Omental fat pad (tissue), 4 donors: ENCODE measurements at places on chromosomes 4 and X.
A peak's percentile ranks its signal among the peaks of the same experiment; 100 is the strongest.

DNA sequence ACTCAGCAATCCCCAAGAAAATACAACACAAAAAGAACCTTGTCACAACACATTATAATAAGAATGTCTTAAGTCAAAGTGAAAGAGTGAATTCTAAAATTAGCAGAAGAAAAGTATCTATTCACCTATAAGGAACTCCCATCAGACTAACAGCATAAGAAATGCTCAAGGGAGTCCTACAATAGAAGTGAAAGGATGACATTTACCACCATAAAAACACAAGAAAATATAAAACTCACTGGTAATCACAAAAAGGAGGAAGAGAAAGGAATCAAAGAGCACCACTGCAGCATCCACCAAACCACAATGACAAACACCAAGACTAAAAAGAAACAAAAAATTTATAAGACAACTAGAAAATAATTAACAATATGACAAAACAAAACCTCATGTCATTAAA lies 257.0 kb upstream of the AGTR2 start:
- DNase-seq, result no peak

GRCh38 chr4:112288455-112288854 lies 2.8 kb upstream of the TIFA start:
- no peak for DNase-seq

- DNase-seq, result no peak
Measured at GRCh38 chrX:12113321-12113720, 25.0 kb upstream of the FRMPD4 start.

DNA sequence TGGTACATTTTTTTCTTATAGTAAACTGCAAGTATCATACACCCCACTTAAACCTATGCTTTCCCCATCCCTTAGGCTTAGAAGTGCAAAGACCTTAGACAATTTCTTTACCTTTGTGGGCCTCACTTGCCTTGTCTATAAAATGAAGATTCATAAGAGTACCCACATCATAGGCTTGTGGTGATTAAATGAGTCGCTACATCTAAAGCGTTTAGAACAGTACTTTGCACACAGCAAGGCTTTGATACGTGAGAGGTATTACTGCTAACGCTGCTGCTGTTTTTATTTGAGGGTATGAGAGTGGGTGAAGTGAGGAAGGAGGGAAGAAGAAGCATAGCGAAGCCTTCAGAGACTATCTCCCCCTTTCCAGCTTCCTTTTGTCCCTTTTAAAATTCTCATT lies 87.8 kb upstream of the RPS6KA3 start:
- no peak for DNase-seq

DNA sequence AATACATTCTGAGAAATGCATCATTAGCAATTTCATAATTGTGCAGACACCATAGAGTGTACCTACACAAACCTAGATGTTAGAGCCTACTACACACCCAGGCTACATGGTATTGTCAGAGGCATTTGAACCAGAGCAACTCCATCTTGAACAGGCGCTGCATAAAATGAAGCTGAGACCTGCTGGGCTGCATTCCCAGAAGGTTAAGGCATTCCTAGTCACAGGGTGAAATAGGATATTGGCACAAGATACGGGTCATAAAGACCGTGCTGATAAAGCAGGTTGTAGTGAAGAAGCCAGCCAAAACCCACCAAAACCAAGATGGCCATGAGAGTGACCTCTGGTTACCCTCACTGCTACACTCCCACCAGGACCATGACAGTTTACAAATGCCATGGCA lies 116.4 kb downstream of the LARP7 start:
- no peak for DNase-seq

DNA sequence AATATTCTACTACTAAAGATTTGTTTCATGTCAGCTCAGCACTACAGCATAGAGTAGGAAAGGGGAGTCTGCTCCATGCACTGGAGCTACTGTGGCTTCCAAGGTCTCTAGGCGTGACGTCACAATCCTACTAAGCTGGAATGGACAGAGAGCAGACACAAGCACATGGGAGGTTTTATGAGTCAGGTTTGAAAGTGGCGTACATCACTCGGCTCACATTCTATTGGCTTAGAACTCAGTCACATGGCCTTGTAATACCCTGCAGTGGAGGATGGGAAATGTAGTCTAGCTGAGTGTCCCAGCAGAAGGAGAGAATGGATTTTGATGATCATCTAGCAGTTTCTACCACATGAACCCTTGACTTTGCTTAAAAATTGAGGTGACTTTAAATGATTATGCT lies 624.8 kb upstream of the ATOH1 start:
- DNase-seq, result no peak

GRCh38 chrX:45322820-45323219 lies 122.1 kb upstream of the DIPK2B start:
- no peak for DNase-seq

DNA sequence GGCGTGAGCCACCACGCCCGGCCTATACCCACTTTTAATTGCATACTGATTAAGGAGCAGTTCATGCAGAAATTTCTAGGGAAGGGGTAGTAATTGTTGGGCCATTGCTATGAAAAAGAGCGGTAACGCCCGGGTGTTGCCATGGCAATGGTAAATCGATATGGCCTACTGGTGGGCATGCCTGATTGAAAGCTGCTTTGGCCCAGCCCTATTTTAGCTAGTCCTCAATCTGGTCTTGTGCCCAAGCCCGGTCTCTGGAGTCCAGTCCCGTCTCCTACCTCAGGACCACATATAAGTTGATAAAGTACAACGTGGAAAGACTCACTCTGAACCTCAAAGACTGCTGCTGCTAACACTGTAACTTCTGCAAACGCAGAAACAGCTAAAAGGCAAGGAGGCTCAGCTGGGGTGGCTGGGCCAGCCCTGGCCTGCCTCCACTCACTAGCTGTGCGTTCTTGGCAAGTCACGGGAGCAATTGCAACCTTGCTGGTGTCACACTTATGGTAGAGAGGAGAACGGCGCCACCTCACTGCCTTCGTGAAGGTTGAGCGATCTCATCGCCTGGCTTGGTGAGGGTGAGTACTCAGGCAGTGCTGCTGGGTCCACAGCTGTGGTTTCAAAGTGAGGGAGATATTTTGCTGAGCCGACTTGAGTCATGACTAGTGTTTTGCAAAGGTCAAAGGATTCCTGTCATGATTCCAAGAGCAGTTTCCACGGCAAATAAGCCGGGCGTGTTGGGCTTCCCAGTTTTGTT lies 57.0 kb upstream of the GRPEL1 start:
- DNase-seq, result peak; percentile 26

DNA sequence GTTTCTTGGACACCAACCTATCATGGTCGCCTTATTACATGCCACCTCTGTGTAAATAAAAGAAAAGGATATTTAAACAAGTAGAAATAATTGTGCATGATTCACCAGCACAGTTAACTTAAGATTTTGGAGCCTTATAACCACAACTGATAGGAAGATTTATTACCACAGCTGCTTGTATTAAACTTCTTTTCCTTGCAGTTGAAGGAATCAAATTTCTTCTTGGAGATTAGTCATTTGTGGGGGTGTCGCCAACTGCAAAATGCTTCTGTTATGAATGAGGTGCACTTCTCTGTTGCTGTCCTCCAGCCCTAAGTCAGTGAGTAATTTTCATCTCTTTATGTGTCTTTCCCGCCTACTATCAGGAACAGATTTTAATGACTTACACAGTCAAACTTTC lies 73.3 kb downstream of the OR13H1 start:
- no peak for DNase-seq

GRCh38 chr4:111842336-111842735 lies 302.9 kb upstream of the FAM241A start:
- DNase-seq, result no peak

GRCh38 chrX:13700380-13700779 lies 11.5 kb downstream of the RAB9A start:
- DNase-seq, result no peak

DNA sequence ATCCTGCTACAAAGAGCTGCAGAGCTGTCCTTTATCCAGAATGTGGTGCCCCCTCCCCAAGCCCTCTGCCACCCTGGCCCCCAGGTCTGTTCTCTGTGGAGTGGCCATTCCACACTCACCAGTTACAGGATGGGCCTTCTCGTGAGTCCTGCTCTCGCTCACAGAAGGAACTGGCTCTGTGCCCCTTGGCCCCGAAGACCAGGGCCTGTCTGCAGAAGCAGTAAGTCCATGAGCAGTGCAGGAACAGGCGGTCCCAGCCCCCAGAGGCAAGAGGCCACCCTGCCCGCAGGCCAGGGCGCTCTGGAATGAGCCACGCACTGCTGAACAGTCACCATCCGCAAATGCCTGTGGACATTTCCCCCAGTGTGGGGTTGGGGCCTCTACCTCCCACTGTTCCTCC lies 92.2 kb downstream of the DCTD start:
- no peak for DNase-seq

DNA sequence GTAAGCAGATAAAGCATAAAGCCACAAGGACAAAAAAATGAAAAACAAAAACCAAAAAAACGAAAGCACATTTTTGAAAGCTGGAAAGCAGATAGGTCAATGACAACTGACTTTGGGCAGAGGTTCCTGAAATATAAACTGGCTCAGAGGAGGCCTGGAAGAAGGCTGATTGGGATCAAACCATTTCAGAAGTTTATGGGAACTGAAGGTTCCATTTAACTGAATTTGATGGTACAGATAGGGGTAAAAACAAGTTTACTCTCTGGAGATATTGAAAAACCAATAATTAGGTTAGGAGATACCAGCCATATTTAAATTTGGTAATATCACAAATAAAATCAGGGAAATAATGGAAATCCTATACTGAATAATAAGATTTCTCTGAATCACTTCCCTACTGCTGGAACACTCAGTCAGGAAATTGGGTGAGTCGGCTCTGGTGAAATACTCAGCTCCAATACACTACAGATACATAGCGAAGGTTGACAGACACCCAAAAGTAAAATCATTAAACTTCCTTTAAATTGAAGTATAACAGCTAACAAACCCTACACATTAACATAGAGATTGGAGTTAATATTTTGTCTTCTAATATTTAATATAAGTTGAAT lies 1584.3 kb downstream of the STIM2 start:
- no peak for DNase-seq

DNA sequence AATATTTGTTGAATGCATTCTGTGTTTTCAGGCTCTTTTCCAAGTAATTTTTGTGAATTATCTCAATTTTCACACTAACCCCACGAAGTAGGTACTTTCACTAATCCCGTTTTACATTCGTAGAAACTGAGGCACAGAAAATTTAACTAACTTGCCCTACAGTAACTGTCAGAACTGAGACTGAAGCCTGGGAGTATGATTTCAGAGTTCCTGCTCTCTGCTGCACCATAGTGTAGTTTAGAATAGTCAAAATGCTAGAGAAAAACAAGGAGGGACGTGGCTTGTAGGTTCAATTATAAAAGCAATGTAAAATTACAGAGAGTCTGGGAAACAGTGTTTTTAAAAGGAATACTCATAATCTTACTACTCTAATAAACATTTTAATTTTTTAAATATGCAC lies 2.2 kb downstream of the CLCN3 start:
- DNase-seq, result no peak

DNA sequence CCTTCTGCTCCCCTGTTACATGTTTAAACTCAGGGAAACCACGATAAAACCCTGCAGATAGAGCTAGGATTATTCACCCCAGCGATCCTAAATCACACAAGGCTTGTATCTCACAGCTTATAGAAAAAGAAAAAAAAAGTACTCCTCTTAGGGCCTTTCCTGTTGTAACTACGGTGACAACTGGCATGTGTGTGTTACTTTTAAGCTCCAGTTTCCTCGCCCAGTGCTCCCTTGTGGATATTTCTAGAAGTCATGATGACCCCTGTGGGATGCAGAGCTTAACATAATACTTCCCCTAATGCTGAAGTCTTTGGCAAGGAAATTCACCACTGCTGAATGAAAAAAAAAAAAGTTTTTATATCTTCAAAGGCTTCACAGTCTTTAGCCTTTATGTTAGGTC lies 114.7 kb downstream of the NWD2 start:
- no peak for DNase-seq

- no peak for DNase-seq
Measured at GRCh38 chr4:107562316-107562715, 157.7 kb downstream of the PAPSS1 start.

- DNase-seq, result no peak
Measured at GRCh38 chr4:148651991-148652390, 209.8 kb upstream of the NR3C2 start.

DNA sequence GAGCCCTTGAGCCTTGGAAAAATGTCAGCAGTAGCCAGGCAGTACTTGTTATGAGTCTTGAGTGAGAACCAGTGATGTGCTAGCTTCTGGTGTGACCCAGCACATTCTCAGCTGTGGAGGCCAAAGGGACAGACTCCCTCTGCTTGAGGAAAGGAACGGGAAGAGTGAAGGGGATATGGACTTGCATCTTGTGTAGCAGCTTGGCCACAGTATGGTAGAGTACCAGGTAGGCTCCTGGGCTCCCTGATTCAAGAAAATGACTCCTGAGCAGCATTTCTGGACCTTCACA lies 1601.9 kb upstream of the ADGRL3 start:
- DNase-seq, result no peak

GRCh38 chr4:154583230-154583629 lies 7.3 kb downstream of the FGA start:
- DNase-seq, result no peak

DNA sequence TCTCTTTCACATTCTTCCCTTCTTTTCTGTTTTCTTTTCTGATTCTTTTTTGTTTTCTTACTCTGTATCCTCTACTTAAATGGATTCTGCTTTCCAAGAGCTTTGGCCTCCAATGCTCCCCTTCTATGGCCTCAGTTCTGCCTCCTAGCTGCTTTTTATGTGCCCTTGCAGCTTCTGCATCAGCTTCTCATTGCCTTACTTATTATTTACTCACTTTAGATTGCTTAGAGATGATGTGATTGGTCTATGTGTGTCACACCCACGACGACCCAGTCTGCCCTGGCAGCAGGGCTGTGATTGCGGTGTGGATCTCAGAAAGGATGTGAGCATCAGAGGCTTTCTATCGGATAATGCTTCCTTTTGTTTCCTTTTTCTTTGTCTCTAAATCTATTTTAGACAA lies 71.8 kb upstream of the SMARCA5 start:
- no peak for DNase-seq

DNA sequence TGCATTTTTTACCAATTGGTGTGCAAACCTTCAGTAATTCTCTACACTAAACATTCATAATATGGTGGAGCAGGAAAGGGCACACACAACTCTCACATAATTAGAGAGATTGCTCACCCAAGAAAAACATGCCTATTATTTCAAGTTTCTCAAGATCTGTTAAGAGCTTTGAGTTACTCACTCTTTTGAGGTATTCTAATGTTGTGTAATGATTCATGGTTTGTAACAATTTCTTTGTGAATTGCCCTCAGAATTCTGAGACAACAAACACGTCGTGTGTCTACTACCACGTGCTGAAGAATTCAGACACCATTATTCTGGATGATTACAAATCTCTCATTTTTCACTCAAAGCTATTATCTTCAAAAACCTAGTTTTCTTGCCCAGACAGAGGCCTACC lies 82.8 kb downstream of the PDGFC start:
- DNase-seq, result no peak

DNA sequence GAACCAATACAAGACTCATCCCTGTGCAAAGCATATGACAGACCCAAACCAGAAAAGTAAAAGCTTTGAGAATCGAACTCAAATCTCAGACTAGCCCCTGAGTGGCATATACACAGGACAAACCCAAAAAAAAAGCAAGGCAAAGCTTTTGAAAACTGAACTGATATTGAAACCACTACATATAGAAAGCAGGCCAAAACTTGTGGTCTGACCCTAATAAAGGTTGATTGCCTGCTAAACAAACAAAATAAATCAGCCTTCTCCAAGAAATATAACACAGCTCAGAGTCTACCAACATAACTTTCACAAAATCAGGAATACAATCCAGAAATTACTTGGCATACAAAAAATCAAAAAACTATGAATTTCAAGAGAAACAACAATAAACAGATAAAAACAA lies 40.3 kb downstream of the LRBA start:
- no peak for DNase-seq
